ENCODE measurements at places on chromosomes 6 and 20. TPM values are rescaled to one million over a fixed set of nuclear protein-coding genes. Genes with fewer than 3 reads are reported as not detected.

DNA sequence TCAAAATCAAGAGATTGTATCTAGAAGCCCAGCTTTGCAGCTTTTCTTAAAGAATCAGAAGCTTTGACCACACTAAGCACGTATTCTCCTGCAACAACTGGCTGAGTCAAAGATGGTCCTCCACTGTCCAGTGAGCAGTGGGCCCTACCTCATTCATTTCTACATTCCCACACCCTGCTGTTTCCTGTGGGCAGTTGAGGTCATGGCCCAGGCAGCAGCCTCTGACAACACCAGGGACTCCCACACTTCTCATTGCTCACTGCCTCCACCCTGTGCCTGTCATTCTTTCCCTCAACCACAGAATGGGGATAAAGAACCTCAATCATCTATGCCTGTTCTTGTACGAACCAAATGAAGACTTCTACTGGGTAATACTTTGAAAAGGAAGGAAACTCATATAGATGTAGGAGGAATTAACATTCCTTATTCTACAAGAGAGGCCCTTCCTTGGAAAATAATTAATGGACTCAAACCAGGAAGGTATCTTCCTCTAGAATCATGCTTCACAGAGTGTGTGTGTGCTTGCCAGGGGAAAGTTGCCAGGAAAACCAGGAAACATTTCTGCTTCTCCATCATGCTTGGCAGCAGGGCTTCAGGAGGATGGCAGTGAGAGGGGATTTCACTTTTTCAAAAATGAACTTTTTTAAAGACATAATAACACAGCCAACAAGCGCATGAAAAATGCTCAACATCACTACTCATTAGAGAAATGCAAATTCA lies 191.7 kb upstream of the RIN2 start:
- DNase-seq: no peak

DNA sequence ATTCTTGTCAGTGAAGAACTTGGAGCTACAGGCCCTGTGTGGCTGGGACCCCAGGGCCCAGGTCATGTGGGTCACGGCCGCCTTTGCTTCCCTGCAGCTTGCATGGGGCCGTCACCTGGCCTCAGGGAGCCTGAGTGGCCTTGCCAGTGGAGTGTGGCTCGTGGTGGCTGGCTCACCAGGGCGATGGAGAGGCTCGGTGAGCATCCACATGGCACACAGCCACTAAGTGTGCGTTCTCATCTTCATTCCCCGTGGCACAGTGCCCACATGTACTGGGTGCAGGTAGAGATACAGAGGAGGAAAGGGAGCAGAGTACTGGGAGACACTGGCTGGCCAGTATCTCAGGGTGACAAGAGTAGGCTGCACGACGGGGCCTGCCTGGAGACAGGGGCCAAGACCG lies 21.5 kb downstream of the MANBAL start:
- DNase-seq: no peak

MDFI gene
- 33.7 TPM for total RNA-seq

DNA sequence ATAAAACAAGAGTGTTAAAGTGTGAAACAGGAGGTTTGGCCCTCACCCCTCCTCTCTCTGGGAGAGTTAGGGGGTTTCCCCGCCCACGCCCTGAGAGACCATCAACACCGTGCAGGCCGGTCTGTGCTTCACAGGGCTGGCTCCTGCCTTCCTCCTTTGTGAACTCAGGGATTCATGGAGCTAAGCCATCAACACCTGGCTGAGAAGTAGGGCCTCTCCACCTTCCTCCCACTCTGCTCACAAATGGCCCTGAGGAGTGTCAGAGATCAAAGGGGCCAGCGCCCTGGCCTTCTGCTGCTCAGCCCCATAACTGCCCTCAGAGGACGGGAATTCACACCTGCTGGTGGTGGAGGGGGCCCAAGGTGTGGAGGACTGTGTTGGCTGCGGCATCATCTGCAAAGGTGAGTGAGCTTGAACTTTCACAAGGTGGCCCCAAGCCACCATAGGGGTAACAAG lies 88.6 kb downstream of the PSMB1 start:
- no peak for DNase-seq

DNA sequence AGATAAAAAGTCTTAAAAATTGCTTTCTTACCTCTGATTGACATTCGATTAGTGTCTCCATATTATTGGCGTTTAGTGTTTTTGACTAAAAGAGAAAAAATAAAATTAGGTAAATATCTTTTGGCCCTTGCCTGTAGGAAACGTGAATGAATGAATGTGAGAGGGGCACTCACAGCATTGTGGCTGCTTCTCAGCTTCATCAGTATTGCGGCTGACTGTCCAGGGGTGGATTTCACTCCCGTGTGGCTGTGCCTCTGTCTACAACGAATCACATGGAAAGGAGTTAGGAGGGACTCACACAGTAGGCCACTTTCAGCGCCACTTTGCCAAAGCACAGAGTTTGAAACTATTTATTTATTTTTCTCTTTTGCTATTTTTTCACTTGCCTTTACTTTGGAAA lies 844 bp downstream of the TAGAP start:
- DNase-seq: no peak

GRCh38 chr6:15793288-15793687 lies 130.5 kb upstream of the DTNBP1 start:
- no peak for DNase-seq

DNA sequence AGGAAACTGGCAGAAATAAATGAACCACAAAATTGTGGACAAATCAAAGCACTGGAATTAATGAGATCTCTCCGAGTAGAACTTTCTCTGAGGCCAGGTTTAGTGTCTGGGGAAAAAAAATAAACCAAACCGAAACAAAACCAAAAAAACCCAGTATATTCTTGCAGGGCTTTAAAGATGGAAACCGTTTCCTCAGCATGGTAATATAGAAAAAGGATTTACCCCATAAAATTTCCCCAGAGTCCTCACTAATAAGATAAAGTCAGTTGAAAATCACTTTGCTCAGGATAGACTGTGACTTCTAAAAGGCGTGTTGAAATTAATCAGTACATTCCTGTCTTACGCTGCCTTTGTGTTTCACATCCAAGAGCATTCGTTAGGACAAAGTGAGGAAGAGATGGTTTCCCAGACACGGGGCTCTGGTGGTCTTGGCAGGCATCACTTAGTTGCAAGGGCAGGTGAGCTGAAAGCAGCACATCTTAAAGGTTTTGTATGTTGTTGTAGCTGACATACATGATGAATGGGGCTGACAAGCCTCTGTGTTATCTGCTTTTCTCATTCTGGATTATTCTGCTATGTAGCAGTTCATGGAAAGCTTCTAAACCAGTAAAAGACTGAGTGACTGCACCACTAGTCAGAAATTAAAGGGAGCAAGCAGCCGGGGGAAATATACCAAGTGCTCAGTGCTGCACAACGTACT lies 85.2 kb upstream of the PRL start:
- DNase-seq: no peak

ETV7 gene
- total RNA-seq: 0.49 TPM

PRSS16 gene
- 0.99 TPM for total RNA-seq

- no peak for DNase-seq
These were observed 35.0 kb downstream of the RNF144B start for GRCh38 chr6:18422136-18422535.

DNA sequence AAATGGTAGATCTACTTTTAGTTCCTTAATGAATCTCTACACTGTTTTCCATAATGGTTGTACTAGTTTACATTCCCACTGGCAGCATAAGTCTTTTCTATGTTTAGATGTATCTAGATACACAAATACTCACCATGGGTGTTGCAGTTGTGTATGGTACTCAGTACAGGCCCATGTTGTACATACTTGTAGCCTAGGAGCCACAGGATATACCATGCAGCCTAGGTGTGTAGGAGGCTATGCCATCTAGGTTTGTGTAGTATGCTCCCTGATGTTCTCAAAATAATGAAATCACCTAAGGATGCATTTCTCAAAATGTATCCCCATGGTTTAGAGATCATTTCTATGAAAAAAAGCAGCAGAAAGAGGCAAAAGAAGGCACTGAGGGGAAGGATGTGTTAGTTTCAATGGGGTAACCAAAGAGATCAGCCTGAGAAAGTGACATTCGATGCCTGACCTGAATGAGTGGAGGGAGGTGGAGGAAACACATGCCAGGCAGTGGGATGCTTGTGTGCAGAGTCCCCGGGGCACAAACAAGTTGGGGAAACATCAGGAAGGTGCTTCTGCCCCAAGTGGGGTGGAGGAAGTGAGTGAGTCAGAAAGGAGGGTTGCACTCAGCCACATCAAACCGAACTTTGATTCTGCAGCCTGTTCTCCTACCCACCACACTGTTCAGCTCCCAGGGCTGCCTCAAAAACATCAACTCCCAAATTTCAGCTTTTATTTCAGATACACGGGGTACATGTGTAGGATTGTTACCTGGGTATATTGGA lies 191.2 kb downstream of the ZNF217 start:
- DNase-seq: no peak

GRCh38 chr20:35697696-35698297 lies 1.4 kb downstream of the NFS1 start:
- no peak for DNase-seq

GRCh38 chr6:116616737-116617053 lies 416 bp downstream of the RSPH4A start:
- DNase-seq: no peak

- DNase-seq: no peak
These were observed 69.7 kb downstream of the ECT2L start for GRCh38 chr6:138865480-138866109.

PGC gene
- total RNA-seq: not detected

DNA sequence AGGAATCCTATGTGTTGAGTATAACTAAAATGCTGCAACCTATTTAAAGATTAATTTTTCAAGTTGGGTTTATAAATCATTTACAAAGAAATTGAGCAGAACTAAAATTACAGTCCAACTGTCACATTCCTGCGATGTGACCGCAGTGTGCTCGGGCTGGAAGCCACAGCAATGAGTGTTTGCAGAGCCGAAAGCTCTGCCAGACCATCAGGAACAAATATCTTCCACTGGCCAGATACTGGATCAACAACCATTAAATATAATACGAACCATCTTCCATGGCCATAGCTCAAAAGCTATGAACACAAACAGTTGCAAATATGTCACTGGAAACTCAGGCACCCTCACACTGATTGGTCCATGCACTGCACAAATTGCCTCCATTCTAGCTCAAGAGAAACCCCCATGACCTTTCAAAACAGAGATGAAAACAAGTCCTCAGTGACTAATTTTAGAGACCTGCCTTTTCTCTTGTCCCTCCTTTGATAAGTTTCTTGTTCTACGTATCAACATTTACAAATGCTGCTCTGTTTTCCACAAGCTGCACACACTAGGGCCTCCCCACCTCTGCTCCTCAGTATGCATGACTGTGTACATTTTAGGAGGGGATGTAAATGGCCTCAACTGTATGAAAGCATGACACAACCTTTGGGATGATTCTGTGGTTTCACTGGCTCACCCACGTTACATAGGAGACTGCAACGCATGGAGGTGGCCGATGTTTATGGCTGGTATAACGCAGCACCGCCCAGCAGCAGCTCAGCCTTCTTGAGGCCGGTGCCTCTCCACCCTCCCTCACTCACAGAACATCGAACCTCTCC lies 171.7 kb downstream of the WDR27 start:
- peak; percentile 89 for DNase-seq

OPRM1 gene
- not detected for total RNA-seq

DNA sequence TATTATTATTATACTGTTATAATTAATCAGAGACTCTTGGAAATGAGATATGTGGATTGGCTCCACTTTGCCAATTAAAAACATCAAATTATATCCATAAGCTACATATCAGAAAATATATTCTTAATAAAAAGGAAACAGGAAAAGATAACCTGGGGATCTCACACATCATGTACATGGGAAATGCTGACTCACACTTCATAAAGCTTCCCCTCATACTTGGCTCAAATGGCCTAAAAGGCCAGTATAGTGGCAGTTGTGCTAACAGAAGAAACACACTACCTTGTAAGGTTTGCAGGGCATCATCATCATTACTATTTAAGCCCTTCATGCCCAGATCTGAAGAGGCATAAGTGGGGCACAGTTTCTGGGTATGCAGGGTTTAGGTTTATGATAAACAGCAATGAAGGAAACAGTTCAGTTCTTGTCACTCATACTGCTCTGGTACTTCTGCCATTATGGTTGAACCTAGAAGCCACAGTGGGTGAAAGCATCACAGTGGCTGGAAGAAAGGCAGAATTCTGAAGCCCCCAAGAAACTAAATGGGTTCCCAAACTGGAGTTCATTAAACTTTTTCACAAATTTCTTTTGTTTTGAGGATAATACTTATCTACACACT lies 60.6 kb downstream of the BTBD9 start:
- DNase-seq: no peak

USP49 gene
- total RNA-seq: 5.0 TPM

DNA sequence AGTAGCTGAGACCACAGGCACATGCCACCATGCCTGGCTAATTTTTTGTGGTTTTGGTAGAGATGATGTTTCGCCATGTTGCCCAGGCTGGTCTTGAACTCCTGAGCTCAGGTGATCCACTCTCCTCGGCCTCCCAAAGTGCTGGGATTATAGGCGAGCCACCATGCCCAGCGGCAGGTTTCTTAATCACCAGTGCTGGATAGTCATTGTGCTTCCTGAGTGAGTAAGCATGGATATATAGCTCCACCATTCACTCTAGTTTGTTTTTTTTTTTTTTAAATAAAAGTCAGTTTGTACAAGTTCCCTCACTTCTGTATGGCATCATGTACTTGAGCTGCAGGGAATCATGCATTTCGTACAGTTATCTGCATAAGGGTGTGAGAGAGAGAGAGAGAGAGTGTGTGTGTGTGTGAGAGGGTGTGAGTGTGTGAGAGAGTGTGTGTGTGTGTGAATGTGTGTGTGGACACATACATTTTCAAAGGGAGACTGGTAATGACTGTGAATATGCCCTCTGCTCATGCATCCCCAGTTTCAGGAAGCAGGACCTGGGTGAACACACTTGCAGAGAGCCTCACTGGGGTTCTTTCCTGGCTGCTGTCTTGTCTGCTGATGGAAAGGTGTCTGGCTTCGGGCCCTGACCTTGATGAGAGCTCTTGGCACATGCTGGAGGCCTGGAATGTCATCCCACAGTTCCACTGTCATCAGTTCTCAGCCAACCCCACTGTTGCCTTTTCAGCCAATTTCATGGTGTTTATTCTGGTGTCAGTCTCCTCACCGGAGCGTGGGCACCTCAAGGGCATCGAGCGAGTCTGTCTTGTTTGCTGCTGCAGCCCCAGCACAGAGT lies 65.0 kb upstream of the XRN2 start:
- DNase-seq: no peak

GRCh38 chr20:18166241-18166881 lies 28.7 kb downstream of the KAT14 start:
- DNase-seq: no peak

- no peak for DNase-seq
These were observed 93.8 kb downstream of the OPN5 start for GRCh38 chr6:47875593-47875992.

IL20RA gene
- total RNA-seq: 10.7 TPM

DNA sequence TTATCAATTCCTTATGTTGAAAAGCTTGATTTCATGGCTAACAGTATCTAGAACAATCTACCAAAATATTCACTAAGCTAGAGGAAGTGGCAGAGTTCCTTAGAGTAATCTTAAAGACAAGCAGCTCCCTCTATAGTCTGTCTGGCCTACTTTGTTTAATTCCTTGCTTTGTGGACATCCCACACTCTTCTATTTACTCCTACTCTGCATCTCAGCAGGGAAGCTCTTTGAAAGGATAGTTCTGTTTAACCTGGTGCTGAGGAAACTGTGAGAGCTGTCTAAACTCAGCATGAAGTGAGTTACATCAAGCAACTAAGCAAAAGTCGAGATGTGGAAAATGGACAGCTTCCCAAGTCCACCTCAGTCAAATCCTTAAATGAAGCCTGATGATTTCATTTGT lies 4.3 kb downstream of the REV3L start:
- DNase-seq: peak; percentile 23
